Activated naive CD8-positive, alpha-beta T cell treated with anti-CD3 and anti-CD28 coated beads, Interleukin-2, amount 10 ng/mL, durations not matched to agents 7 days and 5 days (primary cell): ENCODE measurements at places on chromosomes 6 and 20. TPM values are rescaled to one million over a fixed set of nuclear protein-coding genes. Genes with fewer than 3 reads are reported as not detected.

DNA sequence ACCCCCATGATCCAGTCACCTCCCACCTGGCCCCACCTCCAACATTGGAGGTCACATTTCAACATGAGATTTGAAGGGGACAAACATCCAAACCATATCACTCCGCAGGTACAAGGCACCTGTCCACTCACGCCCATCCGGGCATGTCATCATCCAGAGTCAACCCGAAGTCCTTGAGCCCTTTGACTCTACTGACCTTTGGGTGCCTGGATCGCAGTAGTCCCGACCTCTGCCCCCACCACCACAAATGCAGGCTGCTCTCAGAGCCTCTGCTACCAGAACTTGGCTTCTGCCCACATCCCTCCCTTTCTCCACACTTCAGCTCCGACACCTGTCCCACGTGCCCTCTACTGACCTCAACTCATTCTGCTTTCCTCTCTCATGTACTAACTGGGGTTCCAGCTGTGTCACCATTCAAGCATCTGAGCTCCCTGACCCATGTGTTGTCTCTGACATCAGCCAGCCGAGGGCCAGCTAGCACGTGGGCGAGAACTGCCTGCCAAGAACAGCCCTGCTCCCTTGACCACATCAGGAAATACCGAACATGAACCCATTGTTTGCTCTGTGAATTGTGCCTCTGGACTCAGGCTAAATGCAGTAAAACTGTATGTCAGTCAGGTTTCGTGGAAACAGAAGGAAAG, 498.3 kb upstream of the SULF2 start:
- no peak for DNase-seq
- no peak overlapping the region for H3K4me3 ChIP-seq
- peaks cover 13% of the 10 kb centered on the region for H3K27me3 ChIP-seq

- H3K27me3 ChIP-seq: no peaks in the 10 kb centered on the region
- no peak overlapping the region for H3K27ac ChIP-seq
- peaks cover 14% of the 10 kb centered on the region for H3K36me3 ChIP-seq
- H3K4me1 ChIP-seq: peaks cover 20% of the 10 kb centered on the region
These were observed 86.0 kb downstream of the SLC16A10 start for GRCh38 chr6:111173341-111173740.

GRCh38 chr6:29653452-29654038, 3.3 kb upstream of the MOG start:
- no peak for DNase-seq
- peaks cover 15% of the 10 kb centered on the region for H3K27me3 ChIP-seq
- H3K27ac ChIP-seq: no peak overlapping the region
- peaks cover 8% of the 10 kb centered on the region for H3K4me1 ChIP-seq

DNA sequence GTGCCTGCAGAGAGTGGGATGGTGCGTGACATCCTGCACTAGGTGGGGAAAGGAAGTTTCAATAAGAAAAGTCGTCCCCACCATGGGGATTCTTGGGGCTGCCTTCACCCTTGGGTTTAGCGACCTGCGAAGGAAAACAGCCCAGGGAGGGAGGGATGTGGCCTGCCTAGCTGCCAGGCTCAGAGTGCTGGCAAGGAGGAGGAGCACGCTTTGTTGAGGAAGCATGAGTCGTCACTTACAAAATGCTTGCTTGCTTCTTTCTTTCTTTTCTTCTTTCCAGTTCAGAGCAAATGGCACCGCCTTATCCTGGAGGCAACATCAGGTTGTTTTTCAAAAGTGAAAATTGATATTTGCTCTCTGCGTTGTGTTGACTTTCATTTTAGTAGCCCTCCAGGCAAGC, 123.2 kb downstream of the TFAP2C start:
- no peak overlapping the region for H3K4me3 ChIP-seq
- H3K4me1 ChIP-seq: no peaks in the 10 kb centered on the region
- no peak for DNase-seq
- peaks cover 23% of the 10 kb centered on the region for H3K27me3 ChIP-seq
- no peak overlapping the region for H3K27ac ChIP-seq
- no peaks in the 10 kb centered on the region for H3K36me3 ChIP-seq

GRCh38 chr6:54291146-54291545, 17.1 kb upstream of the TINAG start:
- H3K4me1 ChIP-seq: no peaks in the 10 kb centered on the region
- H3K4me3 ChIP-seq: no peak overlapping the region
- DNase-seq: no peak
- H3K27ac ChIP-seq: no peak overlapping the region

DNA sequence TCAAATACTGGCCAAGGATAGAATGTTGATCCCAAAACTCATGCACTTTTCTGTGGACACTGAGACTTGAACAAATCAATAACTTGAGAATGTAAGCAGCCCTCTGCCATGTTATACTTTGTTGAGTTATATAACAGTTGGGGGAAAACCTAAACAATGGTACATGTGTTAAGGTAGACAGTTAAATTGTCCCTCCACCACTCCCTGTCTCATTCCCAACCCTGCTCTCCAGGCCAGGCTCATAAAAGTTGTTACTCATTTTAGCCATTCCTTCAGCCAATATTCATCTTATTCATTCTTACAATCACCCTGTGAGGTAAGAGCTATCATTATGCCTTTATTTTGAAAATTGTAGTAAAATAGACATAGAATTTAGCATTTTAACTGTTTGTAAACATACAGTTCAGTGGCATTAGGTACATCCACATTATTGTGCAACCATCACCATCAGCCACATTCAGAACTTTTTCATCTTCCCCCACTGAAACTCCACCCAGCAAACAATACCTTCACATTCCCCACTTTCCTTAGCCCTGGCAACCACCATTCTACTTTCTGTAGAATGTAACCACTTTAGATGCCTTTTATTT, 38.2 kb upstream of the IER3 start:
- no peak overlapping the region for H3K4me3 ChIP-seq
- no peak for DNase-seq
- H3K4me1 ChIP-seq: peaks cover 58% of the 10 kb centered on the region
- peaks cover 2% of the 10 kb centered on the region for H3K36me3 ChIP-seq

DNA sequence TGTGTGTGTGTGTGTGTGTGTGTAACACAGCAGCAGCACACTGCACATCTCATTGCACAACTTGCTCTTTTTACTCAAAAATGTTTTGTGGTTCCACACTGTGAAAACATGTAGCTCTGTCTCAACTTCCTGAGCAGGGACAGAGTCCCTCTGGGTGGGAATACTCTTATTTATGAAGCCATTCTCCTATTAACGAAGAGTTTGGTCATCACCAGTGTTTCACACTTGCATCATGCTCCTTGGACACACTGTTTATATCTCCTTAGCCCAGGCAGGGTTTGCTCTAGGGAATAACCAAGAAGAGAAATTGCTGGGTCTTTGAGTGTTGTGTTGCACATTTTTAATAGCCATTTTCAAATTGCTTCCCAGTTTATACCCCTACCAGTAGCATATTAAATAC, 53.6 kb downstream of the ZNF831 start:
- no peaks in the 10 kb centered on the region for H3K27me3 ChIP-seq
- H3K4me1 ChIP-seq: peaks cover 5% of the 10 kb centered on the region
- H3K4me3 ChIP-seq: no peak overlapping the region

DNA sequence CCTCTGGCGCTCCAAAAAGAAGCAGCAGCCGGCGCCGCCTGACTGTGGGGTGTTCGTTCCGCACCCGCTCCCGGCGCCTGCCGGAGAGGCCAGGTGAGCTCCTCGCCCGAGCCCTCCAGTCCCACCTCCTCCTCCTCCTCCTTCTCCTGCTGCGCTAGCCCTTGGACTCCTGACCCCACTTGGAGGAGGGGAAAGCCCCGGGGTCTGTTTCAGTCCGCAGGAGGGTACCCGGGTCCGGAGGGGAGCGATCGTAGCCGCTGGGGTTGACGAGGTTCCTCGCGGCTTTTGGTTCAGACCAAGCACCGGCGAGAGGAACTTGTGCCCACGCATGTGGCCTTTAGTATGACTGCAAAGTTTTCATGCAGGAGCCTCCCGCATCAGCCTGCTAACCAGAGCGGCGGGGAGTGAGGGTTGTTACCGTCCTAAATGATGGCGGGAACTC, 493 bp downstream of the CRYBG1 start:
- H3K4me3 ChIP-seq: peak overlapping the region; percentile 76
- DNase-seq: peak; percentile 49
- H3K27ac ChIP-seq: no peak overlapping the region
- H3K36me3 ChIP-seq: no peaks in the 10 kb centered on the region
- peaks cover 57% of the 10 kb centered on the region for H3K27me3 ChIP-seq

GRCh38 chr20:23995905-23996666, 7.5 kb upstream of the GGTLC1 start:
- no peaks in the 10 kb centered on the region for H3K4me1 ChIP-seq
- peak; percentile 55 for DNase-seq
- H3K27ac ChIP-seq: no peak overlapping the region
- H3K36me3 ChIP-seq: no peaks in the 10 kb centered on the region
- peaks cover 11% of the 10 kb centered on the region for H3K27me3 ChIP-seq
- no peak overlapping the region for H3K4me3 ChIP-seq

DNA sequence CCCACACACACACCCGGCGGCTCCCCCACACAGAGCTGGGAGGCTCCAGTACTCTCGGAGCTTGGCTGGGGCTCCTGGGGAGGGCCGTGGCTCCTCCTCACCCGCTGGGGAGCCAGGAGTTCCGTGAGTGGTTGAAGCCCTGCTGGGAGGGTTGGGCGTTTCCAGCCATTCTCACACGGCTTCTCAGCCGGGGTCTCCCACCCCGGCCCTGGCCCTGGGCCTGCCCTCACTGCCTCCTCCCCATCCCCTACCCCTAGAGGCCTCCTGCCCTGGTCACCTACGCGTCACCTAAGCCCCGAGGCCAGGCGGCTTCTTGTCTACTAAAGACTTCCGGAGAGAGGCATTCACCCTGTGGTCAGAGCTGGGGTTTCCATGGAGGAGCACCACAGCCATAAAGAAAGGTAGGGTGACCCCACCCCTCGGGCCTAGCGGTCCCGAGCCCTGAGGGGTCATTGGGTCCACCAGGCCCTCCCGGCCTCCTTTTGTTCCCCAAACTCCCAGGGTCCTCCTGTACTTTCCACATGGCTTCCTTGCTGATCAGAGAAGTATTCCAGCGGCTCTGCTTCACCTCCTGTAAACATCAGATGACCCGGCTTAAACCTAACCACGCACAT, 99.3 kb downstream of the TTLL2 start:
- no peak overlapping the region for H3K27ac ChIP-seq
- no peak for DNase-seq
- H3K4me3 ChIP-seq: no peak overlapping the region
- H3K4me1 ChIP-seq: no peaks in the 10 kb centered on the region

GRCh38 chr6:66103954-66104353, 396.9 kb upstream of the EYS start:
- no peak overlapping the region for H3K27ac ChIP-seq
- no peaks in the 10 kb centered on the region for H3K27me3 ChIP-seq
- DNase-seq: no peak
- no peaks in the 10 kb centered on the region for H3K36me3 ChIP-seq
- no peak overlapping the region for H3K4me3 ChIP-seq

DNA sequence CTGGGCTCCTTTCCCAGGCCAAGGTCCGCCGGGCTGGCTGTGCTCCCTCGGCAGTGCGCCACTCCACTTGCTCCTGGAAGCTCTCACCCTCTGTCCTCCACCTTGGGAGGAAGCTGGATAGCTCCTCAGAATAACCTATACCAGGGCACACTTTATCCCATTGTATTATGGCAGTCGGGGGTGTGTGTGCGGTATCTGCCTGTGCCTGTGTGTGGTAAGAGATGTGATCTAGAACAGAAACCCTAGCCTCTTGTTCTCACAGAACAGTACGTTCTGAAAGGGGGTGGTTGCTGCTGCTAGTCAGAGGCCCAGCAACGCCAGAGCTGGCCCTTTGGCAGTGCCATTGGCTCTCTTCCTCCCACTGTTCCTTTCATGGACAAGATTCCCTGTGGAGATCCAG, 168.4 kb downstream of the TBXT start:
- DNase-seq: no peak
- no peaks in the 10 kb centered on the region for H3K4me1 ChIP-seq
- H3K27ac ChIP-seq: no peak overlapping the region
- peaks cover 11% of the 10 kb centered on the region for H3K27me3 ChIP-seq
- no peaks in the 10 kb centered on the region for H3K36me3 ChIP-seq

Gene SSTR4
- not detected for total RNA-seq

Gene DDO
- not detected for total RNA-seq

Gene SPTLC3
- total RNA-seq: 1.0 TPM

Gene MEI4
- not detected for total RNA-seq

Gene SLC35D3
- not detected for total RNA-seq

Gene LY6G6D
- not detected for total RNA-seq

Gene PRSS35
- 0.31 TPM for total RNA-seq

Gene BMP5
- total RNA-seq: not detected

Gene CTCFL
- not detected for total RNA-seq

Gene ARMH2
- total RNA-seq: 2.2 TPM

Gene PNPLA1
- not detected for total RNA-seq
